ENCODE measurements at places on chromosomes 16 and 17.

GRCh38 chr17:28714281-28714680, 2.6 kb upstream of the PROCA1 start:
- DNase-seq = no peak

GRCh38 chr17:17295141-17295540, 8.0 kb upstream of the NT5M start:
- no peak for DNase-seq

DNA sequence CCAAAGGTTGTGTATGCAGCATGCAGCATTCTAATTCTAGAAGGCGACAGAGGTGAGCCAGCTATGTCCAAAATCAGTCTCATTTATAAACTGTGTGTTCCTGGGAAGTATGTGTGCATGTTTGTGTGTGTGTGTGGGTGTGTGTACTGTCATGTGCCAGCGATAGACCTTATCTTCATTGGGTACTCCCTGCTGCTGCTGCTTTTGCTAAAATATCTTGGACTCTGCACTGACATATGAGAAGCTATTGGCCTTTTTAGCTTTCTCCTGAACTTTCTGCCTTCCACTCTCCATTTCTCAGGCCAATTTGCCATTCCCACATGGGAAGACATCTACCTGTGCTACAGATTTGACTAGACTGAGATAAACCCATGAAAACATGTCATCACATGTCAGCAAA, 2.0 kb upstream of the LPO start:
- no peak for DNase-seq

GRCh38 chr17:39953471-39953888, 9.3 kb upstream of the GSDMA start:
- DNase-seq = no peak

- no peak for DNase-seq
Measured at GRCh38 chr16:5386989-5387388, 289.4 kb upstream of the EEF2KMT start.

DNA sequence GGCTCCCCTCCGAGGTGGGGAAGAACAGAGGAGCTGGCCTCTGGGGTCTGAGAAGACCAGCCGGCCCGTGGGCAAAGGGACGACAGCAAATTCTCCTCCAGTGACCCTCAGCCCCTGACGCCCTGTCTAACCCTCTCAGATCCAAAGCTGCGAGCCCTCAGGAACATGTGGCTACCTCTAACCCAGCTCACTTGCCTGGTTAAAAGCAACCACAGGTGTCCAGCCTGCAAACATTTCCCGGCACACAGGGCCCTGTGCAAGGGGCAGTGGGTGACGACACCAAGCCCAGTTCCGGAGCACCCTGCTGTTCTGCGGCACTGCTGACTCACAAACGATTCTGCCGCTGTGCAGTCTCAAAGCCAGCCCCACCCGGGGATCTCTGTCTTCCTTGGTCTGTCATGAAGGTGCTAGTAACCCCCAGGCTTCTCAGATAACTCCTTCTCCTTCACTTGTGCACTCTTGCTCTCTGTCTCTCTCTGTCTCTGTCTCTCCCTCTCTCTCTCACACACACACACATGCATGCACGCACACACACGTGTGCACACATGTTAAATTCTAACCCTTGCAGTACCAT, 23.0 kb downstream of the WNT3 start:
- no peak for DNase-seq

DNA sequence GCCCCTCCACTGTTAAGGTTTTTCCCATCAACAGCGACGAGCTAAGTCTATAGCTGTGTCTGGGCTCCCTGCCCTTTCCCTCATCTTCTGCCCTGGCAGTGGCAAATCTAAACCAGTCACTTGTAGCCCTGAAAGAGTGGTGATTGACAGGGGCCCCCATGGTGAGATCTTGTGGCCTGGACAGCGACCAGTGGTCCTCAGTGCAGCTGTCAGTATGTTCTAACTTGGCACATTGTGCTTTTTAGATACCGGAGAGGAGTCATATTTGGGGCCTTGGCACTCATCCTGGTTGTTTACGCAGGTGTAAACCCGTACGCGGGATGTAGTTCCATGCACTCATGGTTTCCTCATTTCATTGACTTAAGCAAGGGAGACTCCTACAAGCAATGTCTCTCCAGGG, 57.5 kb upstream of the ARHGAP44 start:
- no peak for DNase-seq
